GM06990 (cell line): ENCODE measurements at places on chromosomes 1 and 21.

DNA sequence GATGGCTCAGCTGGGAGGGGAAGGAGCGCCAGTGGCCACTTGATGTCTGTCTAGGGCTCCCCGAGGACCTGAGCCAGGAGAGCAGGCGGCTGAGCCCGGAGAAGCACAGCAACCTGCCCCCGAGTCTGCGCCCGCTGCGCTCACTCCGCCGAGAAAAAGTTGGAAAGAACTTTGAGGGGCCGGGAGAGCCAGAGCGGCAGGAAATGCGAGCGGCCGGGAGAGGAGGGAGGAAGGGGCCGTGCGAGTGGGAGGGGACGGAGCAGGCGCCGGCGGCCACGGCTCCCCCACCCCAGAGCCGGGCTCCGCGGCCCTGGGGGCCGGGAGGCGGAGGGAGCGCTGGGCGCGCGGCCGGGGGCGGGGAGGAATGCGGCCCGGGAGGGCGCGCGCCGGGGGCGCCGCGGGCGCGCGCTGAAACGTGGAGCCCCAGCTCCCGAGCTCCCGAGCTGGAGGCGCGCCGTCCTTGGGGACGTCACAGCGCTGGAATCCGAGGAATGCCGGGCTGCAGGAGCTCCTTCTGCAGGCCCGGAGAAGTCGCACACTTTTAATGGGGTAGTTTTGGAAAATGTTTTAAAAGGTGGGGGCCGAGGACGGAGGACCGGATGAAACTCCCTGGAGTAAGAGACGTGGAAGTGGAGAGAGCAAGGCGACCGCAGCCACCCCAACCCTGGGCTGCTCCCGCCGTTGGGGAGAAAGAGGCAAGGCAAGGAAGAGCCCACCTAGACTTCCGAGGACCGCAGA, at the start of gene PTPN14:
Gene PTPN14 (minus strand): TSS at position 167 of the 738 bp plus-strand sequence. CDS start 86,799 bp downstream, outside the sequence.
- no peak for DNase-seq

- DNase-seq: no peak
These were observed 98.5 kb downstream of the ASH1L start for GRCh38 chr1:155463865-155464650.

DNA sequence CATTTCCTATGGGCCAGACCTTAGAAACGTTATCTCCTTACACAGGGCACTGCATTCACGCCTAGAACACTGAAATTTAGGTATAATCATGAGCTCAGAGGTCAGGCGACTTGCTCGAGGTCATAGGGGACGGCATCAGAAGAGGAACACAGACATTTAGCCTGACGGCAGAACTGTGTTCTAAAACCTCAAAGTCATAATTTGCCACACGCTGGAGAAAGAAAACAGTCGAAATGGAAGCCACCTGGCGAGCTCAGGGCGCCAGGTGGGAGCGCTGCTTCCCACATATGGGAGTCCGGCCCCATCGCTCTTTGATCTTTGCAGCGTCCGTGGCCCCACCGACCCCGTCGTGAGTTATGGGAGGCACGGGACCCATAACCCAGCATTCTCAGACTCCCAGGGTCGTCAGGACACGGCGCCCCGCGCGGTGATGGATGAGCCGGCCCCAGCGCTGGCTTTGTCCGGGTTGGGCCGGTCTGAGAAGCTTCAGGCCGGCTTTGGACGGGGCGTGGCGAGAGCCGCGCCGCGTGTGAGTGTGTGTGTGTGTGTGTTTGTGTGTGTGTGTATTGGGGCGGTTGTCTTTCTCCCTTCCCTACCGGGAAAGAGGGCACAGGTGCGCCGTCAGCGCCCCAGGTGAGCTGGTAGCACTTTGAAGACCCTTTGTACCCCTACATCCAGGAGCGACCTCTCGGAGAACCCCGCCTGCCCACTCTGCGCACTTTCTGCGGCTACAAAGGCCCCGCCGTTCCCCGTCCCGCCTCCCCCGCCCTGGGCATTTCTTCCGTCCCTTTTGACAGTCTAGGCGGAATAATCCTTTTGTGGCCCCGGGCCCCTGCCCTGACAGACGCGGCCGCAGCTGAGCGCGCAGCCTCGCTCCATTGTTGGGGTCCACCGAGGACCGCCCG, 861 bp upstream of the DRAXIN start:
- no peak for DNase-seq

GRCh38 chr1:202210385-202210784, 16.8 kb downstream of the LGR6 start:
- no peak for DNase-seq

DNA sequence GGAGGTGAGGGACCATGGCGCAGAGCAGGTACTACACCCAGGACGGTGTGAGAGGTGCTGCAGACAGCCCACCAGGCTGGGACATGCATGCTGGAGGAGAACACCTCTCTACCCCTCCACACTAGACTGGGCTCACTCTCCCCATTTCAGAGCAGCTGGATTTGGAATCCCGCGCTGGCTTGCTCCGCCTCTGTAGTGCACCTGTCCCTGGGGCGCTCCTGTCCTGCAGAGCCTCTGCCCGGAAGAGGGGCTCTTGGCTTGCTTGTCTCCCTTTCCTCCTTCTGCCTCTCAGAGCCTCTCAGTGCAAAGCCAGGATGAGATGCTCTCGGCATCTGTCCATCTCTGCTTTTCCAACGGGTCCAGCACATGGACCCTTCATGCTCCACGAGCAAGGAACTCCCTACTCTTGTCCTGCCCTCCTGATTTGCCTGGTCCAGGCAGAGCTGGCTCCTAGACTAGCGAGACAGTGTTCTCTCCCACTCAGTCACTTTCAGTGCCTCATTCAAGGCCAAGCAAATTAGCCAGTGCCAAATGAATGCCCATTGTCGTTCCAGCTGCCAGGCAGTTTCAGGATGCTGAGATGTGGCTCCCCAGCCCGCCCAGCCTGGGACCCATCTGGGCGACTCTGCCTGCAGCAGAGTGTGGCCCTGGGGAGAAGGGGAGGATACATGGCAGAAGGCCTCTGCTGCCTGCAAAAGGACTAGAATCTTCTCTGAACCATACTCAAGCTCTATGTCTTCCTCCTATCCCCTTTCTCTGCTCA, 33.7 kb downstream of the CDCA8 start:
- no peak for DNase-seq

DNA sequence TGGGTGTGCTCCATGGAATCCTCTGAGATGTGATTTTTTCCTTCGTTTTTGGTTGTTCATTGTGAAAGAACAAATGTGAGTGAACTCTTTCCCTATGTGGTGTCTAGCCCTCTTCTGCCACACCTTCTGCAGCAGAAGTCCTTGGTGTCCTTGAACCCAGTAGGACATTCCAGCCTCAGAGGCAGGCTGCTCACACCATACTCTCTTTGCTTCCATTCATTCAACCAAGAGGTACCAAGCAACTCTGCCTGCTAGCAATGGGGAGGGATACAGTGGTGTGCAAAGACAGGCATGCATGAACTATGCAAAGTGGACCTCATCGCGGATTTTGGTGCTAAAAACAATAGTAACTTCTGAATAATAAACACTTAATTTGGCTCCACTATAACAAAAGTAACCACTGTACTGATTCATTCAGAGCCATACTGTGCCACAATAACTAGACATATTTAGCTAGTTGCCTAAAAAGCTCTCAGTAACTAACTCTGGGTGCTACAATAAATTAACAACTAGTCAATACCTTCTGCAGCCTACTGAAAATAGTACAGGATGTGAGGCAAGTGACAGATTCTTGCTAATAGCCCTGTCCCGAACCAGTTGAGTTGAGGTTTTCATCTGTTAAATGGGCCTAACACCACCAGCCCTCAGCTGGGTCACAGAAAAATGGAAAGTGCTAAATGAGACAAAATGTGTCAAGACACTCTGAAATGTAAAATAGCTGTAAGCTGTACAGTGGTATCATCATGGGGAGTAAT, 155.4 kb downstream of the SLC45A1 start:
- peak; percentile 46 for DNase-seq

DNA sequence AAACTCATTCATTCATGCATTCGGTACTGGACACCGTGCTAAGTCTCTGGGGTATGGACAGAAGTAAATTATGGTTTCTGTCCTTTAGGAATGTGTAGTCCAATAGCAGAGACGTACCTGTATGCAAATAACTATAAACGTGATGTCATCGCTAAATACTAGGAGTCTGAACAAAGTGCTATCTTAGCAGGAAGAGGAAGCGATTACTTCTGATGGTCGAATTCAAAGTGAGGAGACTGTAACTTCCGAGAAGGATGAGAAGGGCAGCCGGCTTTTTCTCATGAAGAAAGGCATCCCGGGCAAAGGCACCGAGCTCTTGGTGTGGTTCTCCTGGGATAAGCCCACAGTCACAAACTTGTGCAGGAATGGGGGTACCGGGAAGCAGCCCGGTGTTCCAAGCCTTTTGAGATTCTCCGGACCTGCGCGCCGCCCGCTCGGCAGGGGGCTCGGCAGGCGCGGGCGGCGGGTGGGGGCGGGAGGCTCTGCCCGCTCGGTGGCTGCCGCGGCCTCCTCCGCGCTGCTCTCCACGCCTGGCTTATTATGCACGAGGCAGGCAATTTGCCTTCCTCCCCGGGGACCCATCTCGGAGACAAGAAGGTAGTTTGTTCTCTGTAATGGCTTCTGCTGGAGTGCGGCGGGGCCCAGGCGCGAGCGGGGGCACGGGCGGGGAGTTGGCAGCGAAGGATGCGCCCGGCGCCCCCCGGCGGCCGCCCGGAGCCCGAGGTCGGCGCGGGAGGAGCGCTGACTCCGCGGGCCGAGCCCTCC, 67.5 kb upstream of the CD1D start:
- DNase-seq: peak; percentile 17

- no peak for DNase-seq
These were observed 39.9 kb downstream of the INKA2 start for GRCh38 chr1:111699268-111699667.

GRCh38 chr1:163162381-163162914, 40.3 kb downstream of the RGS5 start:
- DNase-seq: no peak
